Stimulated activated CD8-positive, alpha-beta memory T cell treated with anti-CD3 and anti-CD28 coated beads, Interleukin-15, amount 100 ng/mL, for 48 hours (primary cell): ENCODE measurements at places on chromosomes 12 and 14.

DNA sequence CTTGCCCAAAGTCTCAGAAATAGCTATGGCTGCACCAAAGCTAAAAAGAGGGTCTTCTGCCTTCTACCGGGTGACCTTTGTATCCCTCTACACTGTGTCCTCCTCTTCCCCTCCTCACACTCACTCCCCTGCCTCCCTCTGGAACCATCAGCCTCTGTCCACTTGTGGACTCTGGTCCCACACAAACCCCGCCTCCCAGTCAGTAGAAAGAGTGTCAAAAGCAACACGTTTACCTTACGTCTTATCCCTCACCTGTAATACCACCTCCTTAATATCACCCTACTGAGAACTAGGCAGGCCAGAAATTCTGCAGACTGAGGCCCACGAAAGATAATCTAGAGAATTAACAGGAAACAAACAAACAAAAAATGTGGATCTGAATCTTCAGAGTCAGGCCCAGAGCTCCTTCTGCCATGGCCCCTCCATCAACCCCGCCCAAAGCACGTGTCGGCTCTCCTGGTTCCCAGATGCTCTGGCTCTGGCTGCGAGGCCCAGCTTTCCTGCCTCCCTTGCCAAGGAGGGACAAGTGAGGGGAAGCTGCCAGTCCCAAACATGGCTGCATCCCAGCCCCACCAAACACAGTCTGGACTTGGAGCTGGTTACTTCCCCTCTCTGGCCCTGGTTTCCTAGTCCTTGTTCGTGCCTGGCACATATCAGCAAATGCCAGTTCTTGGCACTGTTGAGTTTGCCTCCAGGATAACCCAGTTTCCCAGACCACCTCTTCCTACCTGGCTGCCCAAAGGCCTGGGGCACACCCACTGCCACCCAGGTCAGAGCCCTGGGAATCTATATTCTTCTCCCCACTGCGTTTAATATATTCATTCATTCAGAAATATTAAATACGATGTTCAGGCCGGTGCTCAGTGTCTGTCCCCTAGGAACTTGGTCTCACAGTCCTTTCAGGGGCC is 2.7 kb downstream of the ACTN1 start:
- DNase-seq = no peak

GRCh38 chr12:41228066-41228820 is 40.1 kb downstream of the PDZRN4 start:
- DNase-seq = no peak

- no peak for DNase-seq
These were observed 133.6 kb upstream of the NCOR2 start for GRCh38 chr12:124700810-124701592.

- no peak for DNase-seq
These were observed 12.2 kb downstream of the CEP170B start for GRCh38 chr14:104877066-104877805.
